CD4-positive, alpha-beta T cell treated with Interleukin-1 beta for 1 hour (primary cell): ENCODE measurements at places on chromosomes 11 and 22.

- DNase-seq, result no peak
These were observed 5.5 kb downstream of the C11orf24 start for GRCh38 chr11:68266121-68266891.

- DNase-seq, result no peak
These were observed 74.9 kb downstream of the PACSIN2 start for GRCh38 chr22:42939941-42940653.

- DNase-seq, result no peak
These were observed 67.1 kb downstream of the GRIK4 start for GRCh38 chr11:120578596-120579154.

DNA sequence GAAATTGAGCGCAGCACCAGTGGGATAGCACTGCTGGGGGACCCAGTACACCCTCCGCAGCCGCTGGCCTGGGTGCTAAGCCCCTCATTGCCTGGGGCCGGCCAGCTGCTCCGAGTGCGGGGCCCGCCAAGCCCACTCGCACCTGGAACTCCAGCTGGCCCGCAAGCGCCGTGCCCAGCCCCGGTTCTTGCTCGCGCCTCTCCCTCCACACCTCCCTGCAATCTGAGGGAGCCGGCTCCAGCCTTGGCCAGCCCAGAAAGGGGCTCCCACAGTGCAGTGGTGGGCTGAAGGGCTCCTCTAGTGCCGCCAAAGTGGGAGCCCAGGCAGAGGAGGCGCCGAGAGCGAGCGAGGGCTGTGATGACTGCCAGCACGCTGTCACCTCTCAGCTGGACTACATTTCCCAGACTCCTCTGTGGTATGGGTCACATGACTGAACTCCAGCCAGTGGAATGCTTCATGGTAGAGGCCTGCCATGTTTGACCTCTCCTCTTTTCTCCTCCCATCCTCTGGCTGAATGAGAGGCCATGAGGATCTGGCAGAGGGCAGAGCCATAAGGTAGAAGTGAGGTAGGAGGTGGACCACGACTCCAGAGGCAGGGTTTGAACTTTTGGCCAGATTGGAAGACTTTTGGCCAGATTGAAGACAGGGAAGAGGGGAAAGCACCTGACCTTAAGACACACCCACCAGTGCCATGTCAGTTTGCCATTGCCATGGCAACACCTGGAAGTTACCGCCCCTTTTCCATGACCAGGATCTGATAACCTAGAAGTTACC lies 6.2 kb downstream of the MRGPRD start:
- DNase-seq, result peak; percentile 19

DNA sequence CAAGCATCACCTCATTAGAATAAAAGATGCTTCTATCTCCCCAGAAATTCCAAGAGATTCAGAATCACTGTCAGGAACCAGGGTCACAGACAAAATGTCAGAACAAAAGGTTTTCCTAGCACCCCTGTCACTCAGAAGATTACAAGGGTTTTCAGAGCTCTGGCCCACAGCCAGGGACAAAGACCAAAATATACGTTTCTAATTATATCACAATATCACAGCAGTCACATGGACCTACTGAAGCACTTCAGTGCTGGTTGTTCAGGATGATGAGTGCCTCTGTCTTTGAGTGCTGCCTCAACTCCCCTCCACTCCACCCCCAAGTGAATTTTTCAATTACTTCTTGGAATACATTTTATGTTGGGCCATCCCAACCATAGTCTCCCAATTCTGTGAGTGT lies 21.9 kb upstream of the RTL6 start:
- no peak for DNase-seq

- DNase-seq, result no peak
These were observed 115.9 kb downstream of the CEP164 start for GRCh38 chr11:117443266-117444186.

DNA sequence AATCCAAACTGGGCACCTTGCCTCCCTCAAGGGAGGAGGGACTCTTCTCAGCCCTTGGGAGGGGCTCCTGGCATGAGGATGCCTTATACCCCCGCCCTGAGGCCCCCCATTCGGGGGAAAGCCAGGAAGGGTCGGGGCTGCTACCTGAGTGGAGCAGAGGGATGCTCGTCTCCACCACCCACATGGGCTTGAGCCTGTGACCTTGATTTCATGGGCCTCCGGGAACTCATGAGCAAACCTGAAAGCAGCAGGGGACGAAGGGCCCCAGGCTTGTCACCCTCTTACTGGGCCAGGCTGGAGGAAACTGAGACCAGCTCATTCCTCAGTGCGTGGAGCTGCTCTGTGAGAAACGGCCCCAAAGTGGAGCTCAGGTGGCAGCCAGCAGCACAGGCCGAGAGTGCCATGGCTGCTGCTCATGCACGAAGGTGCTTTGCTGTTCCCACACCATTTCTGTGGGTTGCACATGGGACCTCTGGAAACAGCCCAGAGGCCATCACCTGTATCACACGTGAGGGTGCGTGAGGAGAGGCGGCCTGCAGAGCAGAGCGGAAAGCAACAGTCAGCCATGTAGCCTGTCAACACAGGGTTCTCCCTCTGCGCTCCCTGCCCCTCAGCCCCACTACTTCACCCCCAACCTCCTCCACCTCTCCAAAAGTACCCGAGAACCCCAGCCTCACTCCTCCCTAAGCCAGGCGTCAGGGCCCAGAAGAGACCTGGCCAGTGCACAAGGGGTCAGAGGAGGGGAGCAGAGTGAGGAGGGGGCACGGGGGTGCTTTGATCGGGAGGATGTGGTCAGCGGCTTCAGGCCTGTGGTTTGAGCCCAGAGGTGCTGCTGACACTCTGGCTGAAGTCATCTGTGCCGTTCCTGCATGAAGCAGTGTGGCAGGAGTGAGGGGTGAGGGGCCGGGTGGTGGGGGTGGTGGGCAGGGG lies 14.1 kb upstream of the IL2RB start:
- DNase-seq, result peak; percentile 47

DNA sequence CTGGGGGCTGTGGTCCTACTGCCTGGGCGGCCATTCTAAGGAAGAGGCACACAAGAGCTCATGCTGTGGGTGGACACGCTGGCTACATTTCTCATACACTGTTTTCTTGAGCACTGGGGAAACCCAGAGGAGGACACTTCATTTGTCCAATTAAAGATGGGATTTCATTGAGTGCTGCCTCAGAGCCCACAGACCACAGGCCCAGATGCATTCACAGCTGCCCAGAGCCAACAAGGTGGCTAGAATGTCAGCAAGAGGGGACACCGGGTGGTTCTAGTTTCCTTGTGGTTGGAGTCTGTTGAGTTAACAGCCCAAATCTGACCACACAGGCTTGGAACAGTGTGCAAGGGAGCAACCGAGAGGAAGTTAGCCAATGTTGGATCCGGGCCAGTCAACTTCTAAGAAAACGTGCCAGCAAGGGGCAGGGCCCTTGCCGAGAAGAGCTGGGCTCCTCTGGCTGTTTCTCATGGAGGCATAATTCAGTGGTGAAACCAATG lies 35.0 kb upstream of the SORL1 start:
- peak; percentile 71 for DNase-seq

- DNase-seq, result no peak
These were observed 335 bp upstream of the SEZ6L start for GRCh38 chr22:26168939-26169314.

- DNase-seq, result no peak
These were observed 27.0 kb downstream of the SPATA19 start for GRCh38 chr11:133818302-133818701.

- no peak for DNase-seq
These were observed 51.8 kb downstream of the MICAL3 start for GRCh38 chr22:17972385-17973191.

DNA sequence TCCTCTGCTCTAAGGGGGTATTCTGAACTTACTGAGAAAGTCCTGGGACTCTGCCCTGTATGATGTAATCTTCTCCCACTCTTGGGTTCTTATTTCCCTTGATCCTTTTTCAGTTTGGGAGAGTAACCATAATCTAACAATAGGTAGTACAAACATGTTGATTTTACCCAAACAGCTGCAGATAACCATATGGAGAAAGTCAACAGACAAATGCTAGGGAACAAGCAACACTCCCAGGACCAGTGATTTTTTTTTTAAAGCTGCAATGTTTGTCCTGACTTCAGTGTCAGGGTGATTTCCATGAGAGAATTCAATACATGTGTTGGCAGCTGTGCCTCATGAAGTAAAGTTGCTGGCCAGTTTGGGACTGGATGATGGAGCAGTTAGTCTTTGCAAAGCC lies 156.5 kb downstream of the FCHSD2 start:
- no peak for DNase-seq

DNA sequence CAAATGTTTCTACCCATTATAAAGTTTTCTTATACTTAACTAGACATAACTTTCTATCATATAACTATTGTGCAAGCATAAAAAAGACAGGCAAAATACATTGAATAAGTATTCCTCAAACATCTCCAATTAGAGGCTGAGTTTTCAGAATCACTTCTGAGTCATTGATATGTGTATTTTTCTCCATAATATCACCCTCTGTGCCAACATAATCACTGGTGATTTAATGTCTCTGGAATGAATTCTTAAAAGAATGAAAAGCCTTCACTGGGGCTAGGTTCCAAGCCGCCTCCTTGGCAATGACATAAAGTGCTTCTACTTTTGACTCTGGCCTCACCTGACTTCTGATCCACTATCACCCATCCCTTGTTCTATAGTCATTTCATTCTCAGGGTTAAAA lies 197.0 kb upstream of the E2F8 start:
- DNase-seq, result no peak

DNA sequence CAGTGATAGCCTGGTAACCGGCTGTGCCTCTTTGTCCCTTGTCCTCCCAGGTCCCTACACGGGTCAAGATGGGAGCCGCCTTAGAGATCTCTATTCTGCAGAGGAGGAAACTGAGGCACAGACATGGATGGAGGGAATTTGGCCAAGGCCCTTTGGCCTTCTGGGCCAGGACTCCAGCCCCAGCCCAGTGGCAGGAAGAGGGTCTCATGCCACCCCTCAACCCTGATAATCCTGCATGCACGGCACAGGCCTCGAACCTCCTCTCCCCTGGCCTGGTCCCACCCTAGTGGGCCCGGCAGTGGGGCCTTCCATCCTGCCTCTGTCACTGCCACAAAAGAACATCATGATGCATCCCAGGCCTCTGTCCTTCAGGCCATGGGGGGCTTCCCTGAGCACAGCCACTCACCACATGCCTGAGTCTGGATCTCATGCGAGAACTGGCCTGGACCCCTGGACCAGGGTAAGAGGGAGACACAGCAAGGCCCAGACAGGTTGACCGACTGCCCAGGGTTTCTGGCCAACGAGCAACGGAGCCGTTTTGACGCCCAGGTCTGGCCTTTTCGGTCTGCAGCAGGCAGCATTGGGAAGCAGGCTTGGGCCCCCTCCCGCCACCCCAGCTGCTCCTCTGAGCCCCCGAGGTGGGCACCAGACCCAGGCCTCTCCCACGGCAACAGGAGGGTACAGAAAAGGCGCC lies 6.5 kb downstream of the LINC01488 start:
- DNase-seq, result no peak

DNA sequence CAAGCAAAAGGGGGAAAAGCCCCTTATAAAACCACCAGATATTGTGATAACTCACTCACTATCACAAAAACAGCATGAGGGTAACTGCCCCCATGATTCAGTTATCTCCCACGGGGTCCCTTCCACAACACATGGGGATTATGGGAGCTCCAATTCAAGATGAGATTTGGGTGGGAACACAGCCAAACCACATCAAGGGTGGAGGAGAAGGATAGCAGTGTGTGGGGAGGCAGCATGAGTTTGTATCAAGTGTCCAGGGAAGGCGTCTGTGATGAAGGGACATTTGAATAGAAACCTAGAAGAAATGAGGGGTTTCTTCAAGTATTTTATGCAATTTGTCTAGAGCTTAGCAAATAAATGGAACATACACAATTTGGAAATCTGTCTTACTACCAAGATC lies 98.2 kb downstream of the SLC1A2 start:
- DNase-seq, result no peak

DNA sequence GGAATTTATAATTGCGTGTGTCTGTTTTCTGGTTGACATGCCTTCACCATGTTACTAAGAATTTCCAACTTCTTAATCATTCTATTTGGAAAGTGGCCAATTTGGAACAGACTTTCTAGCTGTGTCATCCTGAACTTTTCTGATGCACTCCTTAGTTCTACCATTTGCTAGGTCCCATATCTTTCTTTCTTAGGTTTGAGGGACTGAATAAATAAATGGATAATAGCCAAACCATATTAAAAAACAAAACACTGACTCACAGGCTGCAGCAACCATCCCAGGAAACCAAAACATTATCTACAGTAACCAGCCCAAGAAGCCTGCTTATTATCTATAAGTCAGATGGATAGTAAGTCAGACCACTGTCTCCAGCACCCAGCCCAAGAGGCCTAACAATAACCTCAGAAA lies 57.5 kb upstream of the PLET1 start:
- no peak for DNase-seq

GRCh38 chr11:8732324-8732670 lies 49.7 kb downstream of the RPL27A start:
- peak; percentile 36 for DNase-seq

DNA sequence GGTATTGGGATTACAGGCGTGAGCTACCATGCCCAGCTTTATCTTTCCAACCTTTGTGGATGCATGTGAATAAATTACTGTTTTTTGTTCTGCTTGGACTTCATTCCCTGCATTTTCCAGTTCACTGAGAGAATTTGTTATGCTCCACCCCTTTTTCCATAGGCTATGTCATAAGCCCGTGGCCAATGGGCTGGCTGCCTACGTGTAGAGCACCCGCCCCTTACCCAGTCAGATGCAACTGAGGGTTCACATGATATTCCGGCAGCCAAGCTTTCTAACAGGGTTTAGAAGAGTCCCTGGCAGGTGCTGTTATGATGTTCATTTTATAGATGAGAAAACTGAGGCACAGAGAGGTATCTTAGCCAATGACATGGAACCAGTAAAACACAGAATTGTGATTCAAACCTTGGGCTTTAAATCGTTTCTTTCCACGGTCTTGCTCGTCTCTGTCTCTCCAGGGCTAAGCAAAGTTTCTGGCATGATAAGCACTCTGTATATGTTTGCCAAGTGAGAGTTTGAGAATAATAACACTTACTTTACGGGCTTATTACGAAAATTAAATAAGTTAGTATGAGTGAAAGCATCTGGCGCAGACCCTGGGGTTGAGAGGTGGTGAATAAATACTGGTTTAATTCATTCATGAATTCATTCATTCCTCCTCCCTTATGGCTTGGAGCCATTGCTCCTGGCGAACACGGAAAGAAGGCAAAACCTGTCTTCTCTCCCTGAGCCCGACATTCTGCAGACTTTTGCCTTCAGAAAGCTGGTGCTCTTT lies 42.4 kb upstream of the RASD2 start:
- DNase-seq, result no peak

DNA sequence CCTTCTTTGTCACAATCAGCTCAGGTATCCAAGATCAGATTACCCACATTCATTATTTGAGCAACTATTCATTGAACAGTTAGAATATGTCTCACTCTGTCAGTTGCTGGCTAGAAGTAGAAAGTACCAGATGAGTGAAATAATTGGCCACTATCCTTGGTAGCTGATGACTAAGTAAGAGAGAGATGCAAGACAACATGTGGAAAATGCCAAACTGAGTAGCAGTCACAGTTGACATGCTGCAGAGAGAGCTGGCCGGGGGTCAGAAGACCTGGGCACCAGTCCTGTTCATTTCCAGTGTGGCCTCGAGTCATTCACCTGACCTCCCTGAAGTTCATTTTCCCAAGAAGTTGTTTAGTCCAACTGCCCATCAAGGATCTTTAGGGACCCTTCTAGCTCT lies 22.5 kb upstream of the SMIM35 start:
- no peak for DNase-seq

- no peak for DNase-seq
These were observed 24.9 kb upstream of the GRAMD1B start for GRCh38 chr11:123405123-123405592.

- DNase-seq, result no peak
These were observed 55.7 kb upstream of the RASD2 start for GRCh38 chr22:35484651-35485556.
